ENCODE measurements at places on chromosomes 1 and 21. TPM values are rescaled to one million over a fixed set of nuclear protein-coding genes. Genes with fewer than 3 reads are reported as not detected.

DNA sequence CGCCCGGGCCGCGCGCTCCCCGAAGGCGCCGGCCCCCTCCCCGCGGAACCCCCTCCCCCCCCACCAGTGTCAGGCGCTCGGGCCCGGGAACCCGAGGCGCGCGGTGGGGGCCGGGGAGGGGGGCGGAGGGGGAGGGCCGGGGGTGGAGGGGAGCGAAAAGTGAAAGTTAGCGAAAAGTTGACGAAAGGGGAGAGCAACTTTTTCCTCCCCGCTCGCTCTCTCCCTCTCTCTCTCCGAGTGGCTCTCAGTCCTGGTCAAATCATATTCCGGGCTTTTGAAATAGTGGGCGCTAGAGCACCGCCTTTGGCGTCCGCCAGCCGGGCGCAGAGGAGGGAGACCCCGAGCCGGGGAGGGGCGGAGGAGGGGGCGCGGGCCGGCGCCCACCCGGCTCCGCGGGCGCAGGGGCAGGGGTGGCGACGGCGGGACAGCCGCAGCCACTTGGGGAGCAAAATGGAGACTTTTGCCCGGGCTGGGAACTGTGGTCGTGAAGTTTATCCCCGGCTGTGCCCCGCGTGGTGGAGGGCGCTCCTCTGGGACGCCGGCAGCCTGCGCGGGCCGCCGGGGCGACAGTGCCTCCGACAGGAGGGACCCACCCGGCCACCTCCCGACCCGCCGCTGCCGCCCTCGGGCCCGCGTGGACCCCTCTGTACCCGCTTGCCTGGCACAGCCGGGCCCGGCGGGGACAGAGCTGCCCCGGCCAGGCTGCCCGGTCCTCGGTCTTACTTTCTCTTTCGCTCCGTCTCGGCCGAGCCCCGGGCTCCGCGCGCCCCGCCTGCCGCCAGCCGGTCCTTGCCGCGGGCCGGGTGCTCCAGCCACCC lies 697 bp downstream of the PRDM16 start:
- no peak for DNase-seq

DNA sequence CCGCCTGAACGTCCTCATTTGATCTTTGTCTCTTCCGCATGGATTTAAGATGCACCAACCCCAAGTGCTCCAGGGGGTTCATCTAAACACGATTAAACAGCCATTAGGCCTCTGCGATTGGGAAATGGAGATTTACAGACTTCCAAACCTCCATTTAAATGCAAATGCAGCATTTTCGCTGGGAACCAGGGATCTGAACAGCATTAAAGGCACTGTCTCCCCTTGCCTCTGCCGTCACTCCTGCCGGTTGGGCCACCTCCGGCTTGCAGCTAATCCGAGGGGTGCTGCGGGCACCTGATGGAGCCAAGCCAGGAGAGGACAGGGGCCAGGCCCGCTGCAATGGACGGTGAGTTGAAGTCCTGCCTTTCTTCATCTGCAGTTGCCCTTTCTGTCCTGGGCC lies 70.3 kb upstream of the KLHDC7A start:
- no peak for DNase-seq

DNA sequence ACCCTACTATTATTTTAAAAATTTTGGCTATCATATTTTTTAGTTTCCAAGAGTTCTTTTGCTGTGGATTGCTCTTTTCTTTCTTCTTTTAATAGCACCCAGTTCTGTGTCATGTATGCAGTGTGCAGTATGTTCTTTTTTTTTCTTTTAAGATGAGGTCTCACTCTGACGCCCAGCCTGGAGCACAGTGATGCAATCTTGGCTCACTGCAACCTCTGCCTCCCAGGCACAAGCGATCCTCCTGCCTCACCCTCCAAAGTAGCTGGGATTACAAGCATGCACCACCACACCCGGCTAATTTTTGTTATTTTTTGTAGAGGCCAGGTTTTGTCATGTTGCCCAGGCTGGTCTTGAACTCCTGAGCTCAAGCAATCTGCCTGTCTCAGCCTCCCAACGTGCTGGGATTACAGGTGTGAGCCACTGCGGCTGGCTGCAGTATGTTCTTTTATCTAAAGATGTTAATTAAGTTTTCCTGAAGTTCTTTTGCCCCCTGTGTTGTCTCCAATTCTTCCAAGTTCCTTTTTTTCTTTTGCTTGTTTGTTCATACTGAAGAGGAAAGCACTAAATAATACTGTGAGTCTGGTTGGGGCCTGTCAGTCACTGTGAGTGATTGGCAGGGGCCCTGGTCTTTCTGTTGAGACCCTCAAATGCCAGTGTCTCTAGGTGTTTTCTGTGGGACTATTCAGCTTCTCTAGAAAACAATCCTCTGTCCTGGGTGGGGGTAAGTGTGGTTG lies 17.5 kb upstream of the TTC22 start:
- no peak for DNase-seq

NID1 gene
- 8.5 TPM for total RNA-seq

- DNase-seq = no peak
Observed at GRCh38 chr21:30839304-30839703, 9.7 kb upstream of the KRTAP7-1 start.

DNASE2B gene
- total RNA-seq = not detected

DNA sequence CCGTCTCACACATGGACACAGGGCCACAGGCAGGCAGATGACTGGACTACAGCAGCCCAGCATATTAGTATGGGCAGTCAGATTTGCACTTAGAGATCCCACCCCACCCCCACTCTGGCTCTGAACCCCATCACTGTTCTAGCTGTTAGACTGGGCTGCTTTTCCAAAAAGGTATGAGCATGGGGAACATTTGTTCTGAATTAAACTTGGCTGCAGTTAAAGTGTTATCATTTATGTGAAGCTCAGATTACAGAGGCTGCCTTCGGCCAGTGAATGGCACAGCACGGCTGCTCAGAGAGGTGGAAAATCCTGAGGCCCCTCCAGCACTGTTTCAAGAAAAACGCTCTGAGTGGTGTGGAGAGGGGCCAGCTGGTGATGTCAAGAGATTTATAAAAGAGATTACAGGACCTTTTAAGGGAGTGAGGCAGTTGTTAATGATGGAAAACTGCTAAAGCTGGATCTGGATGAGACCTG lies 6.9 kb upstream of the NOS1AP start:
- DNase-seq = no peak

Measured in foreskin keratinocyte (primary cell).